HS-27A (cell line): ENCODE measurements at places on chromosomes 1 and 21.

- no peak for DNase-seq
These were observed 475 bp upstream of the NPPB start for GRCh38 chr1:11858968-11859871.

- DNase-seq: no peak
These were observed 2.1 kb downstream of the CACHD1 start for GRCh38 chr1:64472040-64472376.

GRCh38 chr1:197614916-197615692 lies 160.2 kb downstream of the DENND1B start:
- peak; percentile 19 for DNase-seq

DNA sequence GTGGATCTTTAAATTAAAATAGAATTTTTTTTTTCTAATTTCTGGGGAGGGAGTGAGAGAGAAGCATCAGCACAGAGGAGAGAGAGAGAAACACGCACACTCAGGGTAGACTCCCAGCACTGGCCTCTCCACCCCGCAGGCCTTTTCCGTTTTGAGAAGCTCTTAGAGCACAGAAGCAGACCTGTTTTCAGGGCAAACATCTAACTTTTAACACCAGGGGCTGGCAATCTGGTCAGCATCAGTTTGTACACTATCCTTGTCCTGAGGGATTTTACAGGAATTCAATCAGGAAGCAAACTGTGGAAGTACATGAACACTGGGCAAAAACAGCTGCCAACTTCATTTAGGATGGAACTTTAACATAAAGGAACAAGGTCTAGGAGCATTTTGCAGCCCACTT lies 117.9 kb upstream of the ESRRG start:
- no peak for DNase-seq

DNA sequence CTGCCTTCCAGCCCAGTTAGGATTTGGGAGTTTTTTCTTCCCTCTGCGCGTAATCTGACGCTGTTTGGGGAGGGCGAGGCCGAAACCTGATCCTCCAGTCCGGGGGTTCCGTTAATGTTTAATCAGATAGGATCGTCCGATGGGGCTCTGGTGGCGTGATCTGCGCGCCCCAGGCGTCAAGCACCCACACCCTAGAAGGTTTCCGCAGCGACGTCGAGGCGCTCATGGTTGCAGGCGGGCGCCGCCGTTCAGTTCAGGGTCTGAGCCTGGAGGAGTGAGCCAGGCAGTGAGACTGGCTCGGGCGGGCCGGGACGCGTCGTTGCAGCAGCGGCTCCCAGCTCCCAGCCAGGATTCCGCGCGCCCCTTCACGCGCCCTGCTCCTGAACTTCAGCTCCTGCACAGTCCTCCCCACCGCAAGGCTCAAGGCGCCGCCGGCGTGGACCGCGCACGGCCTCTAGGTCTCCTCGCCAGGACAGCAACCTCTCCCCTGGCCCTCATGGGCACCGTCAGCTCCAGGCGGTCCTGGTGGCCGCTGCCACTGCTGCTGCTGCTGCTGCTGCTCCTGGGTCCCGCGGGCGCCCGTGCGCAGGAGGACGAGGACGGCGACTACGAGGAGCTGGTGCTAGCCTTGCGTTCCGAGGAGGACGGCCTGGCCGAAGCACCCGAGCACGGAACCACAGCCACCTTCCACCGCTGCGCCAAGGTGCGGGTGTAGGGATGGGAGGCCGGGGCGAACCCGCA lies at the start of gene PCSK9:
TSS of gene PCSK9 (plus strand) at position 207 of the 741 bp plus-strand sequence. CDS start at position 497, 290 bp downstream.
- DNase-seq: peak; percentile 34

DNA sequence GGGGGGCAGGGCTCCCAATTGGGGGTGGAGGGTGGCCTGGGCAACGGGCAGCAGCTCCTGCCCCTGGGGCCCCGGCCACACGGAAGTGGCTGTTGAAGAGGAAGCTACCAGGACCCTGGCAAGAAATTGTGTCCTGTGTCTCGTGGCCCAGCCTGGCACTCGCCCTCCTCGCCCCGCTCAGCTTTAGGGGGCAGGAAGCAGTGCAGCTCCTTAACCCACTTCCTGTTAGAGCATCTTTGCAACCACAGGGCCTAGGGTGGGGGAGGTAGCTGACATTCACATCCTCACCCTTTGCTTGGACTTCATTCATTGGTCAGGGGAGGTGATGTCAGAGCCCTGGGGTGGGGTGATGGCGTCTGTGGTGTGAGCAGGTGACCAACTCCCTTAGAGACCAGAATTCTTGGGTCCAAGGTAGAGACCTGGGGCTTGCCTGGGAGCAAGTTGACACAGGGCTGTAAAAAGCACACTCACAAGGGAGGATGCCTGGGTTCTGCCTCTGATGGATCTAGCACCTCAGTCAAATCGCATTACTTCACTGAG lies at the start of gene ARHGAP30:
TSS of gene ARHGAP30 (minus strand) at position 161 of the 540 bp plus-strand sequence. CDS start 267 bp downstream, outside the sequence.
- DNase-seq: no peak
